ENCODE measurements at places on chromosomes 1 and 21.

DNA sequence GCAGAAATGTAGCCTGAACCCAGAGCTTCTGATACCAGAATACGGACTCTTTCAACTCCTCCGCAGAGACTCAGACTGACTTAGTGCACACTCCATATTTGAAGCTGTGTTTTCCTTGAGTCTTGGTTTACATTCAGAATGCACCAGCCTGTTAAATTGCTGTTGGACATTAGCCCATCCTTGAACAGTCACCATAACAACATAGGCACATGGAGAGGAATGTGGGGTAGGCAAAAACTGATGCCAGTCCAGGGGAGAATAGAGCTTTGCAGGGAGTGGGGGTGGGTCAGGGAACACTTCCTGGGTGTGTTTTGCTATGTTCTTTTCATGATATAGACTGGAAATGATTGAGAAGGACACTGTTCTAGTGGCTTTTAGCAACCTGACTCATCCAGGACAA lies 76.3 kb upstream of the CACNA1E start:
- no peak for DNase-seq

GRCh38 chr1:26537951-26538352 lies 8.4 kb downstream of the RPS6KA1 start:
- DNase-seq = no peak

GRCh38 chr1:21847223-21848205 lies 35.4 kb downstream of the LDLRAD2 start:
- no peak for DNase-seq

DNA sequence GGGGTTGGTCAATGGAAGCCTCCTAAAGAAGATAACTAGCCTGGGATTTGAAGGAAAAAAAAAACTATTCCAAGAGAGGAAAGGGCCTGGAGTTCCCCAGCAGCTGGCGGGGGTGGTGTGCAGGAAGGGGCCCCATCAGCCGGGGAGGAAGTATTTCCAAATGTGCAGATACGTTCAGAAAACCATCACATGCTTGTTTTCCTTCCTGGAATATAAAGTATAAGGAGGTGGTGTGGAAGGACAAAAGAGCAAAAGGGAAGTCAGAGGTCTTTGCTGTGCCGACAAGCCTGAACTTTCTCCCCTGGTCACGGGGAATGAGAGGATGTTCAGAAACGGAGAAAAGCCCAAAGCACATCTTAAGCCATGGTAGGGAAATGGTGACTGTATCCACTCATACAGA lies 72.0 kb upstream of the BACE2 start:
- no peak for DNase-seq

DNA sequence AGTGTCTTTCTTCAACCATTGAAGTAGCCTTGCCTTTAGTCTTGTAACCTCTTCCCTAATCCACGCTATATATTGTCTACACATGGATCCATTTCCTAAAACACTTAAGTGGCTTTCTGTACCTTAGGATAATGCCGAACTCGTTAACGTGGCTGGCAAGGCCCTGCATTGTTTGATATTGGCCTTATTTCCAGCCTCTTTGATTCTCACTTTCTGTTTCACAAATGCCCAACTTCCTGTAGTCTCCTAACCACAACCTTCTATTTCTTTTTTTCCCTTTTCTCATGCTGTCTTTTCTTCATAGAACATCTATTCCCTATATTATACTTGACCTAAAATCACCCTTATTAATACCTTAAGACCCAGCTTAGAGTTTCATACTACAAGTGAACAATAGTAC lies 536.0 kb downstream of the LMO4 start:
- no peak for DNase-seq

GRCh38 chr1:177783051-177783450 lies 186.8 kb downstream of the SEC16B start:
- DNase-seq = no peak

DNA sequence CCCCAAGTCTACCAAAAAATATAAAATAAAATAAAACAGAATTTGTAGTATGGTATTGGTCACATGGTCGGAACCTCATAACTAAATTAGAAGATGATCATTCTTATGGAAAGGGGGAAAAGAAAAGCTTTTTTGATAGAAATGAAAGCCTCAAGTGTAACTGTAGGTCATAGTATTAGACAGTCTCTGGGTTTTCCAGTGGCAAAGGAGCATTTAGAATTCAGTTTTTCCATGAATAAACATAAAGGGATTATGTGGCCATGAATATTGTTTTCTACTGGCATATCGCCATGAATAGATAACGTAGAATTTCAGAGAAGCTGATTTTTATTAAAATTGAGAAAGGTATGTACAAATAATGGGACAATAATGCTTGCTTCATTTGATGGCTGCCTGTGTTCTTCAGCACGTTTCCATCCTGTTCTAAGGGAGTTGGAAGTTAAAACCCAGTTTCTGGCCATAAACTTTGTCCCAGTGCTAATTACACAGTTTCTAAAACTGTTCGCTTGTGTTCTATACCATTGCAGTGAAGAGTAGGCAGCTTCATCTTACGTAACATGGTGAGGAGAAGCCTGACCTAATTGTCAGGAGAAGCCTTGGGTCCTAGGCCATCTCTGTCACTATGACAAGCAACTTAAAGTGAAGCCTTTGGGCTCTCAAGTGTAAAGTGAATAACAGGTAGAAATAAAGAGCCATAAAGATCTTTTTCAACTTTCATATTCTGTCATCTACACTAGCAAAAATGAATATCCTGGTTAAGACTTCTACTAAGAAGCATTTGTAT lies 70.5 kb upstream of the PGD start:
- DNase-seq = no peak

DNA sequence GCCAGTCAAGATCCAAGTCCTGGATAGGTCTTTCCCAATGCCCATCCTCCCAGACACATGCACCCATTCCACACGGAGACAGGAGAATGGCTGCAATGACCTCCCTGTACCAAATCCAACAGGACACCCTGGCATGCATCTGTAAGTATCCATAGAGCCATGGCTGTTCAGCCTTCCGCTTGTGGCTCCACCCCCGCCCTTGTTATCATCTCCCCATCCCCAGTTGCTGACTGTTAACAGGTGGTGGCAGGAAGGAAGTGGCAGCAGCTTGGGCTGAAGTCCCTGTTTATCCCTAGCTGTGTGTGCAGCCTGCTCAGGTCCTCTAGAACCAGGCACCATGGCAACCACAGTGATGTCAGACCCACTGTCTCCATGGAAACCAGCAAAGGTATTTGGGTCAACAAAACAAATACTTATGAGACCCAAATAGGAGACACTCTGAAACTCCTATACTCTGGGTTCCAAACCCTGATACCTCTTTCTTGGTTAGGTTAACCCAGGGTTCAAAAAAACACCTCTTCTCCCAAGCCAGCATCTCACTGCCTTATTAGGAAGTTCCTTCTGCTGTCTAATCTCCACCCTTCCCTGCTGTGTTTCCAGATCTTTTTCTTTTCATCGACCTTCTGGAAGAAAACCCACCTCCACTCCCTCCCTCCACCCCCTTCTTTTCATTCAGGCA lies 721 bp downstream of the PBXIP1 start:
- DNase-seq = no peak

DNA sequence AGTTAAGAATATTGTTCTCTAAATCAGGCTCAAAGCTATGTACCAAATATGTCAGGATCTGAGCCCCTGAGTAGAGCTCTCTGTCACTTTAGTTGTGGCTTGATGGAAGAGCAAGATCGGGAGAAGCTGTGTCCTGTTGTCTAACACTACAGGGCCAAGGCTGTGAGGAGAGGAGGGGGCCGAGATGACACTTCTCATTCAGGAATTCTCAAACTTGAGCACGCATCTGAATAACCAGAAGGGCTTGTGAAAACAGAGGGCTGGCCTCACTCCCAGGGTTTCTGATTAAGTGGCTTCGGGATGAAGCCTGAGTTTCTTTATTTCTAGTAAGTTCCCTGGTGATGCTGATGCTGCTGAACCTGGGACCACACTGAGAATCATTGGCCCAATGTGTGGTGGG lies 209.2 kb upstream of the DAB1 start:
- DNase-seq = no peak

GRCh38 chr21:25487046-25487594 lies 120.2 kb downstream of the MRPL39 start:
- no peak for DNase-seq

GRCh38 chr1:6143395-6143794 lies 36.7 kb downstream of the CHD5 start:
- DNase-seq = no peak

Measured in neural crest cell (in vitro differentiated cells).